ENCODE measurements at places on chromosomes 3 and 15.

DNA sequence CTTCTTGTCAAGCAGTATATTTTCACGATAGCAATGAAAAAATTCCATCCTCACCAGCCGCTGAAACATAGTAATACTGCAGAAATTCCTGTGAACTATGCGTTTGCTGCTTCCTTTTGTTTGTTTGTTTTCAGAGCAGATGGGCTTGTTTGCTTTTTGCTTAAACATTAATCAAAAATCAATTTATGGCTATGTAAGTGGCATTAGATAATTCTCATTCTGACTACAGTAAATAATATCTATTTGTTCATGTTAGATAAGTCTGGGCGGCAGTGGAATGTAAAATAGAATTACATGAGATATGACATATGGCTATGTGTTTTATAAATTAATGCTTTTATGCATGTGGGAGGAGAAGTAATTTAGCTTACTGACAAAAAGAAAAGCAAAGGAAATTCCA is 163.7 kb downstream of the PGPEP1L start:
- no peak for DNase-seq

- DNase-seq: no peak
These were observed 63.8 kb downstream of the NPTN start for GRCh38 chr15:73569361-73569760.

DNA sequence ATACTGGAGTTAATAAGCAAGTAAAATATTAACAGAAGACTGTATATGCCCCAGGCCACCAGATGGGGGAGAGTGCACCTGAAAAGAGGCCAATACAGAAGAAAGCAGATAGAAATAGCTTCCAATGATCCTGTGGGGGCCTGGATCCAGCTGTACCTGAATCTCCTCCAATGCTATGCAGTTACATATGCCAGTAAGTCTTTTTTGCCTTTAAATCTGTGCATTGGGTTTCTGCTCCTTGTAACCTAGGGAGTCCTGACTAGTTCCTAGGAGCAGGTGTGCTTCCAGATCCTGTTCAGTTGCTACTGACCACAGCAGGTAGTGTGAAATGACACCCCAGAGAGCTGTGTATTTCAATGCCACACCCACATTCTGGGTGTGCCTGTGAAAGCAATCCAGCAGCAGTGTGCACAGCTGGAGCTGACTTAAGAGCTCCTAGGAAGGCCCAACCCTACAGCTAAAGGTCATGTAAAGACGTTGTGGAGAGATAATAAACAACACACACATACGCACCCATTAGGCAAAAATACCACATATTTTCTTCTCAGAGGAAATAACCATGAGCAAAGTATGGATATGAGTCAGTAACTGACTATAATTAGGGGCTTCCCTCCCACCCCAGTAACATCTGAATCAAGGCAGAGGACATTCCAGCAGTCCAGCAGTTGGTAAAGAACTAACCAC is 62.2 kb upstream of the AKAP13 start:
- DNase-seq: peak; percentile 75

DNA sequence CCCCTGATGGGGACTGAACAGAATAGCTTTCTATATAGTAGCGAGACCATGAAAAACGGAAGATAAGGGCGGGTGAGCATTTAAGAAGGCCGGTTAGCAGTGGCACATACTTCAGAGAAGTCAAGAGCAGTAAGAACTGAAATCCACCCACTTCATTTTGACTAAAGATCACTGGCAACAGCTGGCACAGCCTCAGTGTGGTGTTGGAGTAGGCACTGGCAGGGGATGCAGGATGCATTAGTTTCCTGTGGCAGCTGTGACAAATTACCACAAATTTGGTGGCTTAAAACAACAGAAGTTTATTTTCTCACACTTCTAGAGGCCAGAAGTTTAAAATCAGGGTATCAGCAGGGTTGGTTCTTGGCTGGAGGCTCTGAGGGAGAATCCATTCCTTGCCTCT is 176.5 kb downstream of the ADAMTSL3 start:
- DNase-seq: no peak

GRCh38 chr3:113255100-113255853 is 43.9 kb downstream of the BOC start:
- DNase-seq: no peak

GRCh38 chr3:186921578-186921977 is 8.7 kb upstream of the ST6GAL1 start:
- DNase-seq: no peak

GRCh38 chr3:182294256-182294655 is 499.0 kb upstream of the ATP11B start:
- DNase-seq: no peak

- no peak for DNase-seq
These were observed 40.9 kb upstream of the LARS2 start for GRCh38 chr3:45347315-45348000.

DNA sequence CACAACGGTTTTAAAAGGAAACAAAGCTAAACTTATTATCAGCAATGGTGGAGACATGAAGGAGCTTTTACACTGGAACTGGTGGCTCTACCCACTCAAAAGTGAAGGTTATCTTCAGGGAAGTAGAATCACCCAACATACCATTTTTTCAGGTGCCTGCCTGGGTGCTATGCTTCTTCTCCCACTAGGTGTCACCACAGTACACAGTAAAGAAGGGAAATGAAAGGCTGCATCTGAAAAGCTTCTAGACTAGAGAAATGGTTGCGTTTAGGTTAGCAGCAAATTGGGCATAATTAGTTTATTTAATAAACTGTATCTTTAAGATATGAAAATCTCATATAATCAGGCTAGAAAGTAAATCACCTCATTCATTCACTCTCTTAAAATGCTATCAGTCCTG is 47.0 kb upstream of the SELENOK start:
- peak; percentile 45 for DNase-seq

DNA sequence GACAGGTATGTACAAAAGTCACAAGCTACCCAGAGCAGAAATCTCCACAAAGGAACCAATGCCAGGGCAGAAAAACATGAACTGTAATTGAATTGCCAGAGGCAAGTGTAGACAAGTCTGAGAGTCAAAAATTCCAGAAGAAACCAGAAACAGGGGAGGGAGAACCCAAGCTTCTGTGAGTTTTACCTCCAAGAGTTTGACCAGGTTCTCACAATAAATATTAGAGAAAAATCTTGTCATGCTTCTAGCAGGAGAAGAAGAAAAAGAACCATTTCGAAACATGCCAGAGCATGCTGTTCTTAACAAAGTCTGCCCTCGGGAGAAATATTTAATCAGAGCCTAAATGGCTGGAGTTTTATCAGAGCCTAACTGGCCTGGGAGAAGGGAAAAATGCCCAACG is 32.5 kb upstream of the AP3B2 start:
- DNase-seq: no peak

- DNase-seq: no peak
These were observed 347.4 kb upstream of the PPP2R3A start for GRCh38 chr3:135618123-135618522.

DNA sequence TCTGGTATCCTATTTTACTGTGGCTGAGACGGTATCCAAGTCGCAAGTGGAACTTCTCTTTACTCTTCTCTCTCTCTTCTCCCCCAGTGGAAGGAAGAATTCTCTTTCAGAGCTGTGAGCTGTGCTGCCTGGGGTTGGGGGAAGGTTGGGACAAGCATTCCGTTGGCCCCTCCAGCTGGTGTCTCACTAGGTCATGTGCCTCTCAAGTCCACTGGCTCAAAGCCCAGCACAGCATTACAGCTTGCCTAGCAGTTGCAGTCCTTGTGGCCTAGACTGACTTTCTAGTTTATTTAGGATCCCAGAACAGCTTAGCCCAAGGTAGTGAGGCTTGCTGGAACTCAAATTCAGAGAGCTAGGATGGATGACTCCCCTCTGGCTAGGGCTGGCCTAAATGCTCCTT is 76.1 kb upstream of the SPATA16 start:
- no peak for DNase-seq

DNA sequence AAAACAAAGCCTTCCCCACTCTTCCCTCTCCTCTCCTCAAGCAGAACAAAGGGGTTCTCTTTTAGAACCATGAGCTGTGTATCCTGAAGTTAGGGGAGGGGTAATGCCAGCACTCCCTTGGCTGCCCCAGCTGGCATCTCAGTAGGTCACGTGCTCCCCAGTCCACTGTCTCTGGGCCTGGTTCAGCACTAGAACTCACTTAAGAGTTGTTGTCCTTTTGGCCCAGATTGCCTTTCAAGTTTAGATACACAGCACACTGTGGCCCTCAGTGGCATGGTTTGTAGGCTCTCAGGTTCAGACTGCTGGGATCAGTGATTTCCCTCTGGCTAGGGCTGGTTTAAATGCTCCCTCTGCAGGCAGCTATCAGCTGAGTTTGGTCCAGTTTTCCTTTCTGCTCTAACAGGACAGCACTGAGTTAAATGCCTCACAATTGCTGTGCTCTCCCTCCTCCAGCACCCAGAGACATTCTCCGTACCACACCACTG is 188.4 kb upstream of the ST8SIA2 start:
- no peak for DNase-seq

DNA sequence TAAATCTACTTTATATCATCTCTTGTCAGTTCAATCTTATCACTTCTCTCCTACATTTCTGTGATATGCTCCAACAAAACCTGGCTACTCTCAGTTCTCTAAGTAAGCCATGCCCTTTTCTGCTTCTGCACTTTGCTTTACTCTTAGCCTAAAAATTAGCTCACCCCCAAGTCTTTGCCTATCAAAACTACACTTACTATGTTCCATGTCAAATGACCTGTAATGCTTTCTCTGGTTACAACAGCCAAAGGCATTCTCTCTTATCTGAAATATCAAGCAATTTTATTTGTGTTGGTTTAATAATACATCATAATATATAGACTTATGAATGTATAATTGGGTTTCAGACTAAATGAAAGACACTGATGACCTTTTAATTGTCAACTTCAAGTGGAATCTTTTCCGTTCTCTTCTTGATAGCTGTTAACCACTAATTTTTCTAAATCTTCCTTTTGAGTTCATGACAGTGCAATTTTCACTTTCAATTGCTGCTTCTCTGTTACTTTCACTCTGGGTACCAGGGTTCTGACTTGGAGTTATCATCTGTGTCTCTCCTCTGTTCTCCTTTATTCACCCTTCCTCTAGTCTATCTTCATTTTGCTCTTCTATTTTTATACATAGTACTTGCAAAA is 619.0 kb upstream of the GOLIM4 start:
- no peak for DNase-seq

- DNase-seq: no peak
These were observed 69.3 kb upstream of the SMAD3 start for GRCh38 chr15:66996094-66996493.

- no peak for DNase-seq
These were observed 39.7 kb downstream of the NBEAL2 start for GRCh38 chr3:47019201-47019600.

DNA sequence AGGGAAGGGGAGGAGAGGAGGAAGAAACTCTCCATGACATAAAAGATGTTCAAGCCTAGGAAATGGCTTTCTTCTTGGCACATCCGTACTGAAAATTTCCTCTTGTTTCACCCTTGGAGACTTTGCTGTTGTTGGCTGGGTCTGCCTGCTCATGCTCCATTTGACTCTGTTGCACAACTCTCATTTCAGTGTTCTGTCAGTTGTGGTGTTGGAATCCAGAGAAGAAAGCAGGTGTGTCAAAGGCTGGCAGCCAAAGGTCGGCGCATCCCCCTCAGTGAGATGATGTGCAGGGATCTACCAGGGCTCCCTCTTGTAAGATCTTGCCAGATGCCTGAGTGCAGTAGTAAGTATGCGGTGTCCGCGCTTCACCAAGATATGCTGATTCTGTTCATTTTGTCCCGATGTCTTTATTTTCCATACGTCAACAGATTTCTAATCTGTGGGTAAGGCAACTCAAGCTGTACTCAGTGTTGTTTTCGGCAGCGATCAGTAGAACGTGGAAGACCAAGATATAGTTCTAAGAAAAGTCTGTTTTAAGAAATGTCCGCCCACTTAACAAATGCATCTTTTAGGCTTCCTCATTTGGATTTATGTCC is 265.2 kb upstream of the GOLGA6L4 start:
- no peak for DNase-seq

GRCh38 chr3:187434524-187434923 is 66.3 kb downstream of the RTP4 start:
- DNase-seq: no peak

- no peak for DNase-seq
These were observed 18.9 kb upstream of the HCN4 start for GRCh38 chr15:73387507-73388255.

GRCh38 chr3:17806201-17806600 is 63.8 kb upstream of the TBC1D5 start:
- DNase-seq: no peak

GRCh38 chr3:181230258-181230657 is 240.7 kb upstream of the DNAJC19 start:
- no peak for DNase-seq

- no peak for DNase-seq
These were observed 30.7 kb downstream of the CLEC3B start for GRCh38 chr3:45056608-45057301.

DNA sequence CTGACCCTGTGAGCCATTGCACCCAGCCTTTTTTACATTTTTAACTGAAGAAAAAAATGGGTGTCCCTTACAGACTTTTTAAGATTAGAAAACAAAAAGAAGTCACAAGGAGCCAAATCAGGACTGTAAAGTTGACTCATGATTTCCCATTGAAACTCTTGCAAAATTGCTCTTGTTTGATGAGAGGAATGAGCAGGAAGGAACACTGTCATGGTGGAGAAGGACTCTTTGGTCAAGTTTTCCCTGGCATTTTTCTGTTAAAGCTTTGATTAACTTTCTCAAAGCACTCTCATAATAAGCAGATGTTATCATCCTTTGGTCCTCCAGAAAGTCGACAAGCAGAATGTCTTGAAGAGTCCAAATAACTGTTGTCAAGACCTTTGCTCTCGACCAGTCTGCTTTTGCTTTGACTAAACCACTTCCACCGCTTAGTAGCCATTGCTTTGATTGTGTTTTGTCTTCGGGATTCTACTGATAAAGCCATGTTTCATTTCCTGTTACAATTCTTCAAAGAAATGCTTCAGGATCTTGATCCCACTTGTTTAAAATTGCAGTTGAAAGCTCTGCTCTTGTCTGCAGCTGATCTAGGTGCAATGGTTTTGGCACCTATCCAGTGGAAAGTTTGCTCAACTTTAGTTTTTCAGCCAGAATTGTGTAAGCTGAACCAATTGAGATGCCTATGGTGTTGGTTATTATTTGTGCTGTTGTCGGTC is 369.4 kb downstream of the MAGI1 start:
- DNase-seq: peak; percentile 66

DNA sequence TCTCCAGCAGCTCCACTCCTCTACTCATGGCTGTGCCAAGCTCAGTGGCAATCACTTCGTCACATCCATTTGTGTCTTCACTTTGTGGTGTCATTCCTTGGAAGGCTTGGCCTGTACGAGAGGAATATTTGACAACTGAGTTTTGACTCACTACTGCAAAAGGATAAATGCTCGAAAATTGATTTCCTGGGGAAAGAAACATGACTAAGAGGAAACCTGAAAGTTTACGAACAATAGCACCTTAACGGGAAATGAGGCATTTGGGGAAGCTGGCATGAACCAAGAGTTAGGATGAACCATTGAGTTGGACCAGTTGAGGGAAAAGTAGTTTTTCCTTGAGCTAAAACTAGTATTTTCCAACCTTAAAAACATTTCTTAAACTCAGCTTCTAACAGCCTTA is 74.2 kb upstream of the ABHD17C start:
- peak; percentile 60 for DNase-seq

- DNase-seq: no peak
These were observed 32.2 kb downstream of the HGD start for GRCh38 chr3:120649830-120650233.

GRCh38 chr15:68991723-68992122 is 22.8 kb upstream of the NOX5 start:
- DNase-seq: no peak

GRCh38 chr3:34634939-34635338 is 836.5 kb downstream of the PDCD6IP start:
- DNase-seq: no peak
